ENCODE measurements at places on chromosomes 2 and 18.

DNA sequence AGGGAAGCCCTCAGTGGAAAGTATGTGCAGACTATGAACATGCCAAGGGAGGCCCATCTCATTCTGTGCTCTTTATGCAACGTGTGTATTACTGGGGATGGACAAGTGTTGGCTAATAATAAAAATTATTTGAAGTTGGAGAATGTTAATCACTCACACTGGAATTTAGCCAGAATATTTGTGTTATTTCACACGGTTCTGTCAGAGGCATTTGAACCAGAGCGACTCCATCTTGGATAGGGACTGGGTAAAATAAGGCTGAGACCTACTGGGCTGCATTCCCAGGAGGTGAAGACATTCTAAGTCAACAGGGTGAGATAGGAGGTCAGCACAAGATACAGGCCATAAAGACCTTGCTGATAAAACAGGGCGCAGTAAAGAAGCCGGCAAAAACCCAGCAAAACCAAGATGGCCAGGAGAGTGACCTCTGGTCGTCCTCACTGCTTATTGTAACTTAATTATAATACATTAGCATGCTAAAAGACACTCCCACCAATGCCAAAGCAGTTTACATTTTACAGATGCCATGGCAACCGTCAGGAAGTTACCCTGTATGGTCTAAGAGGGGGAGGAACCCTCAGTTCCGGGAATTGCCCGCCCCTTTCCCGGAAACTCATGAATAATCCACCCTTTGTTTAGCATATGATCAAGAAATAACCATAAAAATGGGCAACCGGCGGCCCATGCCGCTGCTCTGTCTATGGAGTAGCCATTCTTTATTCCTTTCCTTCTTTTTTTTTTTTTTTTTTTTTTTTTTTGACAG is 2.6 kb upstream of the FZD5 start:
- no peak for DNase-seq

GRCh38 chr2:147739508-147739907 is 105.3 kb upstream of the ACVR2A start:
- no peak for DNase-seq

DNA sequence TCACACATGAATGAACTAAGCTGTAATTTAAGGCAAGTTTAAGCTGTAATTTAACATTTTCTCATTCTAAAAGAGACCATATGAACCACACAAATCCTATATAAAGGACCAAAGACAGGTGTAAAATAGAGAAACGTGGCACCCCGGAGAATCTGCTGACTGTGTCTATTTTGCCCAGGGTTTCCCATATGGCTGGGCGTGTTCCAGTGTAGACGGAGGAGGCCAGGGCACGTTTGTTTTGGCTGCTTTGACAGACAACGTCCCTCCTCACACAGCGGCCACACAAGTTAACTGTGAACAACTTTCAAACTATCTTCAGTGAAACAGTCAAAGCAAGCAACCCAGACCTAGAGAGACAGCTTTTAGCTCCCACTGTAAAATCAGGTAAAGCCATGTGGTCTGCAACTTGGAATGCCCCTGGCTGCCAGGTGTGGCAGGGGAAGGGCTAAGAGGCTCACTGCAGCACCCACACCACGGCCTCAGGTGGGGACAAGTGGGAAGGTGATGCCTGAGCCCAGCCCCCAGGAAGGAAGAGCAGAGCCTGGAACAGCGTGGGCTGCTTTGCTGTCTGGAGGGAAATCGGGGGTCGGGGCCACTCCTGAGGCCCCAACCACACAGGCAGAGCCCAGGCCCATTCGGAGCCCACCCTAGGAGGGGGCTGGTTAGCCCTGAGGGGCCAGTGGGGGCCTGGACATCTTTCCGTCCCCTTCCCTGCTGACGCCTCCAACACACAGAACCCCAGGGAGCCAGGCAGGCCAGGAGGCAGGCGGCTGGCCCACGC is 40.7 kb downstream of the SLC66A2 start:
- no peak for DNase-seq

- no peak for DNase-seq
Observed at GRCh38 chr18:78722386-78722785, 257.2 kb upstream of the SALL3 start.

GRCh38 chr2:118850168-118850900 is 2.9 kb upstream of the EN1 start:
- no peak for DNase-seq

DNA sequence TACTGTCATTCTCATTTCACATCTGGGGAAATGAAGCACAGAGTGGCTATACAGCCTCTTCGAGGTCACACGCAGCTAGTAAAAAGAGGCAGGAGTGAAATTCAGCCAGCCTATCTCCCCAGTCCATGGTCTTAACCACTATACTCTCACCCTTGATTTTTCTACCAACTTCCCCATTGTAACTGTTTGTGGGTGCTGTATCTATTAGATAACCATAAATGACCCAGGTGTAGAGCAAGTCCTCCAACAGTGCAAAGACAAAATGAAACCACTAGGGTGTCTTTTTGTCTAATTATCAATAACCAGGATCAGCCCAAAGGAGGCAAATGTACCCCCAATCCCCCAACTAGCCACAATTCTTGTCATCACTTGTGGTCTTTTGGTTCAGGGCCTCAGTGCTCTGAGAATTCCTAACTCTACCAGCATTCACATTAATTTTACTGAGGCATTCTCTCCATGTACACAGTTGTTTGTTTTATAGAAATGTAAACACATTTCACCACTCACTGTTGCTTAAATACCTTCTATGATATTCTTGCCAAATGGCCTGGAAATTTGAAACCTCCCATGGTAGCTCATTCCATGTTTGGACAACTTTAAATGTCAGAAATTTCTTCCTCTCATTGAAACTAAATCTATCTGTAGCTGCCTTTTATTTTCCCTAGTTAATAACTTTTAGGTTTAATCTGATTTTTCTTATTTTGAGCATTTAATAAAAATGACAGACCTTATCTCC is 58.7 kb downstream of the SLC40A1 start:
- DNase-seq = no peak

GRCh38 chr18:73681398-73681797 is 466.2 kb downstream of the FBXO15 start:
- no peak for DNase-seq

DNA sequence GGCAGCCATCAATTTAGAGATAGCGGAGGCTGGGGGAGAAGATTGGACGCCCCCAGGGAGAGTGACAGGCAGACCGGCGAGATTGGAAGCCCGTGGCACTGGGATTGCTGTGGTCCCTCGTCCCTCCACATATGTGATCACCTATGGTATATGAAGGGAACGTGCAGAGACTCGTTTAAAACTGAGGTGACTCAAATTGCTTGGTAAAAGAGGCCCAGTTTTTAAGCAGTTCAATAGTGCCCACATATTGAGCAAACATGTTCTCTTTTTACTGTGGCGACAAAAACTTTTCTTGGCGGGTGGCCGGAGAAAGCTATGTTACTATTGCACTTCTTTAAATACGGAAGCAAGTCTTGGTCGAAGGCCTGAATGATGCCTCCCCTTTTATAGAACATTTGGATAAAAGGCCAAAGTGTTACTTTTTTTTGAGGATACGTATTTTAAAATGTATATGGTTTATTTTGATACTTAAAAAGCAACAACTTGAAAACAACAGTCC is 9.1 kb downstream of the B3GNT2 start:
- DNase-seq = no peak

All from left ventricle myocardium inferior (tissue), 1 donor.